ENCODE measurements at places on chromosomes 7 and 10. TPM values are rescaled to one million over a fixed set of nuclear protein-coding genes. Genes with fewer than 3 reads are reported as not detected.

The COL26A1 gene
- polyA plus RNA-seq, result not detected

The AKR1C8 gene
- not detected for polyA plus RNA-seq

- no peak for DNase-seq
These were observed 2.6 kb upstream of the DNTT start for GRCh38 chr10:96301616-96302015.

DNA sequence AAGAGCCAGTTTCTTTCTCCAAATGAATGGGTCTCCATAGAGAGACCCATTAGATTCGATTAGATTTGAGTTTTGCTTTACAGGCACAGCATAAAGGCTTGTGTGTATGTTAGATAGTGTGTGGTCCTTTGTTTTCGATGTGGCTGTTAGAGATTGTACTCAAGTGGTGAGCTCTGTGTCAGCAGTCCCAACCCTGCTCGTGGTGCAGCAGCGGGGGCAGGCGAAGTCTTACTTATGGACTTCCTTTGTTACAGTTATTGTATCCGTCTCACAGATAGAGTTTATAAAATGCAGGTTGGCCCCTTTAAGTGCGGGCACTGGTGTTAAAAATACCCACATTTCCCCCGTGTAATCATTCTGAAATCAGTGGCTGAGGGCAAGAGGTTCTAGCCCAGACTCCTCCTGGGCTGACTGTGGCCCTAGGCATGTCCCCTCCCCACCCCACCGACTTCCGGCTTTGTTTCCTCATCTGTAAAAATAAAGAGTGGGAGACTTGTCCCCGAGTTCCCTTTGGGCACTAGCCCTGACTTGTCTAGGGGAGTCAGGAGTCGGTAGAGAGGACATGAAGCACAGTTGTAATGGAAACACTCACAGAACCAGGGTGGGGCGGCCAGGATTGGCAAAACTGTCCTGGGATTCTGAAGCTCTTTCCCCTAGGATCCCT, 28.6 kb downstream of the MTURN start:
- DNase-seq, result no peak

- no peak for DNase-seq
These were observed 1073.0 kb upstream of the CELF2 start for GRCh38 chr10:9944690-9945089.

DNA sequence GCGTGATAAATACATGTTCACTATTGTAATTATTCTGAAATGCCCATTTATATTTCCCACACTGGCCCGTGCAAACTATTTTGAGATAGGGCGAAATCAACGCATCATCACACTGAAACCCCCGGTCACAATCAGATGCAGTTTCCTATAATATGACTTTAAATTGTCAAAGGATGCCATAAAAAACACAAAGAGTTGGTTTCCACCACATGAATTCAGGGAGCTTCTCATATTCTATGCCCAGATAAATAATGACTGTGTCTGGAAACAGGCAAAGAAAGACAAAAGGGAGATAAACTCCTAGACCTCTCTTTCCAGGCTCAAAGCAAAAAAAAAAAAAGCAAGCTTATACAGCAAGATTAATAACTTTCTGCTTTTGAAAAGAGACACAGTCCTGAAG, 375.8 kb upstream of the AKR1E2 start:
- no peak for DNase-seq

DNA sequence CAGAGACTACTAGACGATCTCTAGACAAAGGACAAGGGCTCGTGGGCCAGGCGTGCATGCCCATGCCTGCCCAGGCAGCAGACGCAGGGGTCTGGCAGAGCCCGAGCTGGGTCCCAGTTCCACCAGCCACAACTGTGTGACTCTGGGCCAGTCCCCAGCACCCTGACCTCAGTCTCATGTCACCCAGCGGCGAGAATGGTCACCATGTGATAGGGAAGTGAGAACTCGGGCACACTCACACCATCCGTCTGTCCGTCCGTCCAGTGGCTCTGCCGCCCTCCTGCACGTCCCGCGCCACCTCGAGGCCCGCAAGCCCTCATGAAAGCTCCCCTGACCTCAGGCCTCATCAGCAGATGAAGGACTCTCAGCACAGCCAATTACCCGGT, 280.0 kb downstream of the ELFN1 start:
- no peak for DNase-seq
